ENCODE measurements at places on chromosomes 1 and 21. TPM values are rescaled to one million over a fixed set of nuclear protein-coding genes. Genes with fewer than 3 reads are reported as not detected.

- no peak for DNase-seq
Measured at GRCh38 chr21:42704861-42705260, 51.4 kb downstream of the PDE9A start.

Gene SELP
- total RNA-seq, result 1.2 TPM

DNA sequence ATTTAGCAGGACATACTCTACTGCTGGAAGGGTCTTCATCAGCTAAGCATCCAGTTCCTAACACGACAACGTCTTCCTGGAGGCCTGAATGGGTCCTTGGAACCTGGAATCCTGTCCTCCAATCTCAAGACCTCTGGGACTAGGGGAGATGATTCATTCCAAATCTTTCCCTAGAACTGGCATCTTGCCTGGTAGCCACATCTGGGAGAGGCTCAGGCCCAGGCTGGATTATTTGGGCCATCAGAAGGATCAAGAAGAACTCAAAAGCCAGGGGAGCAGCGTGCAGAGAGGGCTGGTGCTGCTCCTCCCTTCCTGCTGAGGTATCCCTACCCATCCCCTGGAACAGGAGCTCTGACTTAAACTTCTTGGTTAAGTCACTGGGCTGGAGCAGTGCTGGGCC, 2.8 kb upstream of the PHLDA3 start:
- no peak for DNase-seq

DNA sequence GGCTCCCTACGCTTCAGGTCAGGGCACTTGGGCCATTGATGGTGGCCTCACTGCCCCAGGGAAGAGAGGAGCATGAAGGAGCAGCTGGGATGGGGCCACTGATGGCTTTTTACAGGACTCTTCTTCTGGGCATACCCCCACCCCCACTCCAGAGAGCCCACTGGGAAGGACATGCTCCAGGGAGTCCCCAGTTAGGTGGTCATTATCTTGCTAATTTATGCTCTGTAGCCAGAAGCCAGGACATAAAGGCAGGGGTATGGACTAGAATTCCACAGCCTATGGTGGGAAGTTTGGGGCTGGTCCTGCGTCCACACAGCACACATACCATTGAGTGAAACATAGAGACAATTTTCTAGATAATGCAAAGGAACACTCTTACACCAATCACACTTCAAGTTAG, 8.8 kb upstream of the GRIK3 start:
- DNase-seq, result no peak

GRCh38 chr1:39959651-39960333, 4.8 kb downstream of the MFSD2A start:
- DNase-seq, result no peak

Gene TMPRSS15
- total RNA-seq, result not detected

DNA sequence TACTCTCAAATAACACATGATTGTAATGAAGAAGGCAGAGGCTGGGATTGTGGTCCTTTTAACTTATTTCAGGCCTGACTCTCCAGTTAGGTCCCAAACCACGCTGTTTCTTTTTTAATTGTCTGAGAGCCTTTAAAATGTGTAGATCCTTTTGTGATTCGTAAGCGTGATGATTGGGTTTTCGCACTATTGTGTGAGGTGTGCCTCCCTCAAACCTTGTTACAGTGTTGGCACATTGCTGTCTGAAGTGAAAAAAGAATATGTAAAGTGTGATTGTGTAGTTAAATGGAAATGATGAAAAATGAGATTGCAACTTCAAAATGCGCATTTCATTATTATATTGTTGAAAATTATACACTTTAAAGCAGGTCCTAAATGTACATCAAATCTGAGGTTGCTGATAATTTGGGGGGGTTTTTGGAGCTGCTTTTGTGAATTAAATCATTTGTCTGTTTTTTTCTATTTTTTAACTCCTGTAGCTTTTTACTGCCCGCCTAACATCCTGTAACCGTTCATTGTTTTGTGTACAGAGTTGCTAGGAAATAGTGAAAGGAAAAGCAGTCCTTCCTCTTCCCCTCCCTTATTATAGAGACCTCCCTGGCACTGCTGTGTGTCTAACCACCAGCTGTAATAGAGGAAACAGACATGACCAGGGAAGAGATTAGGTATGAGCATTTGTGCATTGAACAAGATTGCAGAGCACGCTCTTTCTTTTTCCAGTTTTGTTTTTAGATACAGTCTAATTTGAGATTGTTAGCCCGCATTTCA, 43.3 kb downstream of the IARS2 start:
- DNase-seq, result peak; percentile 98

All from lung microvascular endothelial cell (primary cell).